ENCODE measurements at places on chromosomes 2 and 18. TPM values are rescaled to one million over a fixed set of nuclear protein-coding genes. Genes with fewer than 3 reads are reported as not detected.

DNA sequence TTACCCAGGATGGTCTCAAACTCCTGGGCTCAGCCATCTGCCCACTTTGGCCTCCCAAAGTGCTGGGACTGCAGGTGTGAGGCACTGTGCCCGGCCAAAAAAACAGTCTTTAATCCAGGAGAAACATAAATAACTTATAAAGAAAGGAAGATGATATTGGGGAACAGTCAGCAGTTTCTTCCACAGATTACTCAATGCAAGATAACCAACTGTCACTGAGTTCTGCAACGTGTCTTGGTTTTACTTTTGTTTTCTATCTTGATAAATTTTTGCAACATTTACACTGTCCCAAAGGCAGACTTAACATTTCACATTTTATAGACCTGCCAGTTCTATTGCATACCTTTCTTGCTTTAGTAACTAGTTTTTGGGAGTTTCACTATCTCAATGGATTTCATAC is 71.1 kb downstream of the ANKRD44 start:
- no peak for DNase-seq

- DNase-seq: no peak
These were observed 89.4 kb upstream of the SPTBN1 start for GRCh38 chr2:54366487-54367280.

DNA sequence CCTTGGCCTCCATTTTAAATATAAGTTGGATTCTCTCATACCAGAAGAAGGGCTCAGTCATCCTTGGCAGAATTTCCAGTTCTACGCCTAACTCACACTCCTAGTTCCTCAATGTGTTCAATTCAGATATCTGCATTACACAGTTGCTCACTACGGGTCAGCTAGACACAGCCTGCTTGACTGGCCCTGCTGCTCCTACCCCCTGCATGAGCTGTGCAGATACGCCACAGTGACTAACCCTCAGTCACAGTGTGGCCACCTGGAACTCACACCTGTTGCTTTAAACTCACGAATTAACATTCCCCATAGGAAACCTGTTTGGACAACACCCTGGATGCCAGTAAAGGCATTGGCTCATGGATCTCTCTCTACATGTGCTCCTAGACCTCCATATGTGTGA is 429.6 kb downstream of the NCKAP5 start:
- DNase-seq: no peak

- DNase-seq: no peak
These were observed 24.6 kb upstream of the CERS6 start for GRCh38 chr2:168431301-168432024.

GRCh38 chr18:39959839-39960238 is 1995.2 kb upstream of the PIK3C3 start:
- no peak for DNase-seq

The FBXO48 gene
- total RNA-seq: 2.2 TPM

The TDRD15 gene
- total RNA-seq: not detected

The TNS1 gene
- total RNA-seq: 238 TPM

Measured in adrenal gland (tissue), 19 donors.